ENCODE measurements at places on chromosomes 3 and 15.

DNA sequence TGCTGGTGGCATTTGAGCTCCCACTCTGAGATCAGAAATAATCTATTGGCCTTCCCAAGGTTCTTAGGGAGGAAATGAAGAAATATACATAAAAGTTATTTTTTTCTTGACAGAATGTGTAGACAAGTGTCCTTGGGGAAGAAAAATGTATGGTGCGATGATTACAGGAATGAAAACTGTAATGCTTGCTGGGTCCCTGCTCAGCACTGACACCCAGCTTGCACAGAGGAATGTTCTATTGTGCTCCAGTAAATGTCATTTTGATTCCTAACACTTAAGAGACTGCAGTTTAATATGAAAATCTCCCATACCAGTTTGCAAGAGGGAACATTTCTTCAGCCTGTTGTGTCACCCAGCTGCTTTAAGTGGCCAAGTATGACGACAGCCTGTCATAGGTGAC is 271.3 kb upstream of the TPM1 start:
- no peak for DNase-seq

- no peak for DNase-seq
Observed at GRCh38 chr3:186502966-186503712, 41.0 kb downstream of the CRYGS start.

GRCh38 chr3:49992326-49992725 is 52.4 kb downstream of the RBM6 start:
- DNase-seq = no peak

- no peak for DNase-seq
Observed at GRCh38 chr15:42185801-42186200, 22.3 kb downstream of the VPS39 start.

DNA sequence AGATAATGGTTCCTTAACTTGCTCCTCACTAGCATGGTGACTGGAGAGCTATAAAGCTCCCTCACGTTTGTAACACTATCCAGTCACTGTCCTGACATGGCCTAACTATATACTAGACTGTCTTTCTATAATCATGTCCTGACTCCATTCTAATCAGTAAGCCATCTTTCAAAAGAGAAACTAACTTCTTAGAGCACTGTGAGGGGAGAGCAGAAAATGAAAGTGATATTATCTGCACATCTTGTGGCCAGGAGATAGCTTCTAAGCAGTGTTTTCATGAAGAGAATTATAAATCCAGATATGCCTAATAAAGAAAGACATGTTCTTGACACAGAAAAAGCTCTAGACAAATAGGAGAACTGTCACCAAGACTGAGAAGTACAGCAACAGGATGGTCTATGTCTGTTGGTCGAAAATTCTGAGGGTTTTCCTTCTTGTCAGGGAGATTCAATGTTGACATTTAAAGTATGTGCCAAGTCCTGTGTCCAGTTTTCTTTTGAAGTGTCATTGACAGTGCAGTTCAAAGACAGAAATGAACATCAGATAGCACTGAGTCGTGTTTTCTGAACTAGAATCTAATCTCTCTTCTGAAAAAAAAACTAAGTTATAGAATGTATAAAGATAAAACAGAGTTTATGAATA is 230.6 kb upstream of the PEX5L start:
- DNase-seq = no peak

All from stimulated activated CD4-positive, alpha-beta T cell treated with anti-CD3 and anti-CD28 coated beads, Interleukin-1b, Interleukin-23, amount 100 ng/mL, for 1 hour (primary cell).